ENCODE measurements at places on chromosomes 4 and X. TPM values are rescaled to one million over a fixed set of nuclear protein-coding genes. Genes with fewer than 3 reads are reported as not detected.

SASH3 gene
- not detected for total RNA-seq

CHRNA9 gene
- not detected for total RNA-seq

SLC25A31 gene
- total RNA-seq = not detected

XG gene
- not detected for total RNA-seq

COL25A1 gene
- total RNA-seq = 1.1 TPM

NPNT gene
- not detected for total RNA-seq

LGI2 gene
- 20.5 TPM for total RNA-seq

ADH1B gene
- not detected for total RNA-seq

CXorf51B gene
- not detected for total RNA-seq

DNA sequence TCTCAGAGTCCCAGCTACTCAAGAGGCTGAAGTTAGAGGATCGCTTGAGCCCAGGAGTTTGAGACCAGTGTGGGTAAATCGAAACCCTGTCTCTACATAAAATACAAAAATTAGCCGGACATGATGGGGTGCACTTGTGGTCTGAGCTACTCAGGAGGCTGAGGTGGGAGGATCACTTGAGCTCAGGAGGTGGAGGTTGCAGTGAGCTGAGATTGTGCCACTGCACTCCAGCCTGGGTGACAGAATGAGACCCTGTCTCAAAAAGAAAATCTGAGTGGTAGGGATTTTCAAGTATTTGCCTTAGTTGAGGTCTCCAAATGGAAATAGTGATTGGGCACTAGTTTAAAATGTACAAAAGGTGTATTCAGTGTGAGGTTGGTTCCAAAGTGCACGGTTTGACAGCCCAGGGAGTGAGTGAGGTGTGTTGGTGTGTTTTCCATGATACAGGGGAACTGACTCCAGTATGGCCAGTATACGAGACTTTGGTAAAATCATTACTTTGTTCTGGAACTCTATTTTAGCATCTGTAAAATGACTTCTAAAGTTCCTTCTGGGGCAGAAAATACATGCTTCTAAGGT is 13.8 kb downstream of the ADD1 start:
- DNase-seq = no peak

- no peak for DNase-seq
Measured at GRCh38 chrX:2577844-2578466, 77.2 kb upstream of the DHRSX start.

- DNase-seq = no peak
Measured at GRCh38 chr4:39682138-39682537, 15.8 kb upstream of the UBE2K start.

GRCh38 chrX:53284684-53285447 is 3.5 kb upstream of the IQSEC2 start:
- peak; percentile 69 for DNase-seq

DNA sequence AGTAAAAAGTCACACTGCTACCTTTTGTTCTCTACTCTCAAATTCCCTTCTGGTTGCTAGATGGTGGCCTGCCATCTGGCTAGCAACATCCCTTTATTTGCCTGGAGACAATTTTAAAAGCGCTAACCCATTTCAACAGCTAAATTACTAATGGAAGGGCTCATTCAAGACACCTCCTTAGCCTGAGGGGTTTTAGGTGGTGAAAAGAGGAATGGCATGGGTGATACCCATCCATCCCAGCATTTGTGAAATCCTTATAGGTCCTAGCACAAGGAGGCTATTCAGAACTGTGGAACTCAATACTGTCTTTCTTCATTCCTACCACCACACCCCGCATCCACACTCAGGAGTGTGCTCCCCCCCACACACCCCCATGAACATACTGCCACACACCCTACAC is 33.5 kb downstream of the ARHGEF9 start:
- DNase-seq = no peak

- no peak for DNase-seq
Measured at GRCh38 chr4:26685250-26685649, 101.4 kb downstream of the TBC1D19 start.

DNA sequence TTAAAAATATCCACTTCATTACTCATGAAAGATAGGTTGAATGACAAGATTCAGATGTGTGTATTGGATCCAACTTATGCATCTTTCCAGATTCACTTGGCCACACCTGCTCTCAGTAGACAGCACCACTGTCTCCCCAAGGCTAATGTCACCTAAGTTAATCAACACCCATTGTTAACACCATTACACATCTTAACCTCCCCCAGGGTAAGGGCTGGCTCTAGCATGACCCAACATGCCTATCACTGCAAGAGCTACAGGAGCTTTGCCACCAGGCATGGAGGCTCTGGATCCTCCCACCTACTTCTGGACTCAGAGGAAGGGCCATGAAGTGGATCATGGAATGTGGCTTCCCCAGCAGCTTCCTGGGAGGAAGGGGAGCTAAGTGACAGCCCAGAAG is 32.8 kb upstream of the LSM6 start:
- DNase-seq = no peak

- no peak for DNase-seq
Measured at GRCh38 chr4:187724456-187724855, 271.1 kb upstream of the ZFP42 start.

DNA sequence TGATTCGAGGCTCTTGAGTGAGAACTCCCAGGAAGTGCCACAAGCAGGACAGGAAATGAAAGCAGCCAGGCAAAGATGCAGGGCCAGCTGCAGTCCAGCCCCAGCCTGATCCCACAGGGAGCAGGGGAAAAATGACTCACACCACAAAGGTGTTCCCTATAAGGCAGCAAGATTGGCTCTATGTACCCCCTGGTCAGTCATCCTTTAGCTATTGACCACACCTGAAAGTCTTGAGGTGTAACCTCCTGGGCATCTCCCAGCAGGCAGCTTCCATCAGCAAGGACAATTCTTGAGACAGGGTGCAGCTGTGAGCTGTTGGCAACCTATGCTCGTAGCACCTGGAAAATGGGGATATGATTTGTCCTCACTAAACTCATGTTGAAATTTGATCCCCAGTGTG is 27.9 kb upstream of the EXOC1L start:
- no peak for DNase-seq

- DNase-seq = no peak
Measured at GRCh38 chrX:17549107-17549651, 174.2 kb downstream of the NHS start.

DNA sequence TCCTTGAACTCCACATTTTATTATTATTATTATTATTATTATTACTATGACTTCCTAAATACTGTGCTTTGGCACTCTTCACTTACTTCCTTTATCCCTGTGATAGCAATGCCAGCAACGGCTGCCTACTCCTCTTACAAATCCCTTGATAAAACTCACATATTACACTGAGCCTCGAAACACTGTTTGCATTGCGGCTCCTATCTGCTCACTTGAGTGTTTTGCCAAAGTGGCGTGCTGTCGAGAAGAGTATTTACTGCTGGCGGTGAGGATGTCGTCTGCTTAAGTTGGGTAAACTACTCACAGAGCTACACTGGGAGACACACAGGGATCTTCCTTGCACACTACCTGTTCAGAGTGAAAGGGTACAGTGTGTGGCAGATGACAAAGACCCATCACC is 143.4 kb upstream of the VCX3A start:
- DNase-seq = no peak

GRCh38 chr4:5863461-5864113 is 29.3 kb downstream of the CRMP1 start:
- no peak for DNase-seq

GRCh38 chrX:11555759-11556158 is 110.0 kb downstream of the ARHGAP6 start:
- DNase-seq = no peak

GRCh38 chr4:180189666-180190065 is 2053.5 kb upstream of the TENM3 start:
- DNase-seq = no peak

GRCh38 chrX:95318882-95319281 is 1365.8 kb upstream of the DIAPH2 start:
- DNase-seq = no peak

DNA sequence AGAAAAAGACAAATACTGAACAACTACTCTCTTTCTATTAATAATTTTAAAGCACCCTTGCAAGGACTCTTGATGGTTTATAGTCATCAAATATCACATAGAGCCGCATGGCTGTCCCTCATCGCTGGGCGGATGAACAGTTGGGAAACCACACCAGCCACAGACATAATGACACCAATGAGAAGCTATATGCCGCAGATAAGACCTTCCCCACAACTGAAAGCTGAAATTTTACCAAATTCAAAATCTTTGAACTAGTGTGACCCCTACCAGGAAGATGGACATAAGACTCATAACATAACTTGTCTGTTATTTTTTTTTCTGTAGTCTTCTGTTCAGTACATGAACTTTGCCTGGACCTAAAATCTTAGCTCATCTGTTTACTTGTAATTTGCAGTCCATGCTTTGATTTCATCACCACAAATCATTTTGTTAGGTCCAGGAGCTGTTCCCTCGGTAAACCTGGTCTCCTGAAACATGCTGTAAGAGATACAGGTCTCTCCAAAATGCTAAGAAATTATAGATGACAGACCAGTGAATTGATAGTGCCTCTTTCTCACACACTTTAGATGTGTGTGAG is 157.3 kb upstream of the RAPGEF2 start:
- no peak for DNase-seq

GRCh38 chr4:8775121-8775520 is 96.5 kb downstream of the HMX1 start:
- no peak for DNase-seq

DNA sequence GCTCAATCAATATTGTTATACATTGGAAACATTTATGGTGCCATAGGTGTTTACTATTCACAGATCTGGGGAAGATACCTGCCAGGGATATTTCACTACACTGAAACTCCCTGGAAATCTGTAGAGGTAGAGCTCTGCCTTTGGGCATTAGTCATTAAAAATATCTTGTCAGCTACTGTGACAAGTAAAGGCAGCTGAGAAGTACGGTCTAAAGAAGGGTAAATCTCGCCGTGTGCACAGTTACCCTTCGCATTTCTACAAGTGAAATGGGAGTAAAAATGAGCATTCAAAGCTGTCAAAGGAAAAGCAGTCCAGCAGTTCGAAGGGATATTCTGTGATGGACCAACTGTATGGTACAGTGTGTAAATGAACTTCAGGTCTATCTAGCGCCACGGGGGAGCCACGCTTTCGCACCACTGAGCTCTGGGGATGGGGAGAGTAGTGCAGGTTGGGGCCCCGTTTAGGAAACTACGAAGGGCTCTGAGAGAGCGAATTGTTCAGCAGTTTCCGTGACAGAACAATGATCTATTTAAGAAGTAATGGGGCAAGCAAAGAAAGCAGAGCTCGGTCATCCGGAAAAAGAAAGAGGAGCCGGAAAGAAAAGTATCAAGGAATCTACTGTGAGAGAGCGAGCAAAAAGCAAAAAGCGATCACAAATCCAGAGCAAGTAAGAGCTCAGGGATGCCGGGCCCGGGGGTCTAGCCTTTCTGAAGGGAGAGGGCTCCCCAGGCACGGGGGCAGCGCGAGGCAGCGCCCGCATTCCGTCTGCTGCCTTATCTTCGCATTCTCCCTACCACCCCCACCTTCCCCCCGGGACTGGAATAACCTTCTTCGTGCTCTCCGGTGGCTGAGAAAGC is 646 bp downstream of the TIGD4 start:
- DNase-seq = peak; percentile 36

Data from glutamatergic neuron (in vitro differentiated cells).